Activated gamma-delta T cell treated with Interleukin-2 at 50 U/mL for 16 hours (primary cell): ENCODE measurements at places on chromosomes 1 and 21.

DNA sequence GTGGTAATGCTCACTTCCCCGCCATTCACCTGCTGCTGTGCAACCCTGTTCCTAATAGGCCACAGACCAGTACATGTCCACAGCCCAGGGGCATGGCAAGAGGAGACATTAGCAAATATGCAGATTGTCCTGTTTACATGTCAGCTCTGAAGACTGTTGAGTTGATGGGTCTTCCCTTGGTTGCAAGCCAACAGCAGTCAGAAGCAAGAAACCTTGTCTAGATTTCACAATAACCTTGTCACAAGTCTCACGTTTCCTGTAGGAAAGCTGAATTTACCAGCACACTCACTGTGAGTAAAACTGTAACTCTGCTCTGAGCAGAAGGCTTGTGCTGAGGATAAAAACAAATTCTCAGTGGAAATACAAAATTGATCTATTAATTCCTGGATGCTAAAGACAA, 195.1 kb downstream of the HLX start:
- no peak for DNase-seq

GRCh38 chr21:42374864-42375499, 8.6 kb upstream of the TFF1 start:
- no peak for DNase-seq

DNA sequence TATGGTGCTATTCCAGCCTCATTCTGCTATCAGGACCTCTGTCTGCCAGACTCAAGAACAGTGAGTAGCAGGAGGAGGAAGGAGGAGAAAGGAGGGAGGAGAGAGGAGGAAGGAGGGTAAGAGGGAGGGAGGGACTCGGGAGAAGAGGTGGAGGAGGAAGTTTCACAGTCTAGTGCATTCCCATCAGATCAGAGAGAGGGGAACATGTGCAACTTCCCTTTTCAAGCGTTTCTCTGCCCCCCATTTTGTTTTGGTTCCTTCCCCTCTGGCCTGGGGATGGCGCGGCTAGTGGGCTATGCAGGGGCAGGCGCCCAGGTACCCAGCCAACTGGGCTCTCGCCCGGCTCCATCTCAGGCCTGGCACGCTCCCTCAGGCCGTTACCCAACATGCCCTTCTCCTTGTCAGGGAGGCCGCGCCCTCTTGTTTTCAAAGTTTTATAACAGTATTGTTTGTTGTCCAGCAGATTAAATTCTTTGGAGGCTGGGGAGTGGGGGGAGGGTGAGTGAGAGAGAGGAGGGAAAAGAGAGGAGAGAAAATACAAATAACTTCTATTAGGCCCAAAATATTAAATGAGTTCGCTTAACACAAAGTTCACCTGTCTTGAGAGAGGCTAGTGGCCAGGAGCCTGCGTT, 56.0 kb downstream of the CD46 start:
- DNase-seq: no peak

DNA sequence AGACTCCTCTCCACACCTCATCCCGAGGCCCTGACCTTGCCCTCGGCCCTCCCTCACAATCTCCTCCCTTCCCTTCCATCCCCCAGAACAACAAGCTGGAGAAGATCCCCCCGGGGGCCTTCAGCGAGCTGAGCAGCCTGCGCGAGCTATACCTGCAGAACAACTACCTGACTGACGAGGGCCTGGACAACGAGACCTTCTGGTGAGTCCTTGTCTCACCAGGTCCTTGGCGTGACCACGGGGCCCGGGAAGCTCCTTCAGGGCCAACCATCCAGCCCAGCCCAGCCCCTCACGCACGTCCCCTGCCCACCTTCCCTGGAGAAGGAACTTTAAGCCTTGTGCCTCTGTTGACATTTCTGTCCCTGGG, 15.6 kb downstream of the PODN start:
- DNase-seq: no peak

DNA sequence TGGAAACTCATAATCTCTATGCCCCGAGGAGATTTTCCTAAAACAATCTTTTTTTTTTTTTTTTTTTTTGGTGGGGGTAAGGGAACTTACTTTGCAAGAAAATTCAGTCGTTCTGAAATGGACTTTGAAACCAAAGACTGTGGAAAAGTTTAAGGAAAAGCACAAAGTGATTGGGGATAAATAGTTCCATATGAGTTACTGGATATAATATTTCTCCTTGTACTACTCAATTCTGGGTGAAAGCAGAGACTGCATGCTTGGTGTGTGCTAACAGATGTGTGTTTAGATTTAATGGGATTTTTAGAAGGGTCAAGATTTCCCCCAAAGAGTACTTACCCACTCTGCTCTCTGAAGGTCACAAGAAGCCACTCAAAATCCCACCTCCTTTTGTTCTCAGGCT, 204.9 kb upstream of the USP24 start:
- DNase-seq: no peak
